ENCODE measurements at places on chromosomes 2 and 18. TPM values are rescaled to one million over a fixed set of nuclear protein-coding genes. Genes with fewer than 3 reads are reported as not detected.

Gene CRACDL
- not detected for total RNA-seq

Gene ATG16L1
- total RNA-seq: 26.9 TPM

Gene PUS10
- total RNA-seq: 5.7 TPM

Gene BOLL
- not detected for total RNA-seq

DNA sequence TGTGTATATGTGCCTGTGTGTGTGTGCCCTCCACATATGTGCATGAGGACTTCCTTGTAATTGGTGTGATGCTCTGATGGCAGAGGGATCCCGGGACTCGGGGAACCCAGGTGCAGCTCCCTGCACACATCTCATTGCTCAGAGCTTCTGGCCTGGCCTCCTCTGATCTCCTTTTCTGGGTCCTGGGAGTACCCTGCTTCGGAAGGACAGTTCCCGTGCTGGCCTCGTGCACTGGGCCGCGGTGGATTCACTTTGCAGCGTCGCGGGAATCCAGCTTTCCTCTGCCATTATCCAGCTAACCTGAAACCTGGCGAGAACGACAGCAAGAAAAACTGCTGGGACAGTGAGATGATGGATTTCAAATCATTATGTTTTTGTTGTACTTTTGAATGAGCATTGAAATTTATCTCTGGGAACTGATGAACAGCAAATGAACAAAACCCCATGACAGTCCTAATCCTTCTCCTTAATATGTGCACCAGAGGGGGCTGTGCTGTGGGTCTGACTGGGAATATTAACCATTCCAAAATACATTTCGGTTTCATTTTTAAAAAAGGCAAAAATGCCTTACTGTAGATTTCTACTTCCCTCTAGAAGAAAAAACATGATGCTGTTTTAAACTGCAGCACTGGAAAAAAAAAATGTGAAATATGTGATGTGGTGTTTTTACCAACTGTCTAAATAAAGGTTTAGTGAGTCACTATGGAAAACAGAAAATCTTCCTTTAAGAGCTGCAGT lies 78.2 kb downstream of the PTGR3 start:
- DNase-seq: peak; percentile 12
- H3K4me1 ChIP-seq: peaks cover 2% of the 10 kb centered on the region
- no peak overlapping the region for H3K4me3 ChIP-seq
- no peaks in the 10 kb centered on the region for H3K36me3 ChIP-seq
- no peaks in the 10 kb centered on the region for H3K27me3 ChIP-seq
- H3K27ac ChIP-seq: no peak overlapping the region

DNA sequence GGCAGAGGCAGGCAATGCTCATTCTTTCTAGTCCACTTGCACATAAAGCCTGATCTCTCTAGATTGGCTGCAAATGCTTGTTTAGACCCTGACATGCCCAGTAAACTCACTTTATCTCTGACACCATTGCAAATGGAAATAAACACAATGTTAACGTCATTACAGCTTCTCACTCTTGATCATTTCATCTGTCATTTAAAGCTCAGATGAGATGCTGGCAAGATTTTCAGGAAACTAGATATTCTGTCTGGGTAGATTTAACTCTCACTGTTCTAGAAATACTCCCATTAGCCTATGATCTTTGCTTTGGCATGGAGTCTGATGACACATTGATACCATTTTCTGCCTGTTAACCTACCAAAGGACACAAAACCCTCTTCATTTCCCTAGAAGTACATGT lies 320.7 kb upstream of the HNRNPA3 start:
- H3K4me3 ChIP-seq: no peak overlapping the region
- no peak for DNase-seq
- H3K36me3 ChIP-seq: no peaks in the 10 kb centered on the region
- H3K27me3 ChIP-seq: no peaks in the 10 kb centered on the region
- H3K4me1 ChIP-seq: no peaks in the 10 kb centered on the region

DNA sequence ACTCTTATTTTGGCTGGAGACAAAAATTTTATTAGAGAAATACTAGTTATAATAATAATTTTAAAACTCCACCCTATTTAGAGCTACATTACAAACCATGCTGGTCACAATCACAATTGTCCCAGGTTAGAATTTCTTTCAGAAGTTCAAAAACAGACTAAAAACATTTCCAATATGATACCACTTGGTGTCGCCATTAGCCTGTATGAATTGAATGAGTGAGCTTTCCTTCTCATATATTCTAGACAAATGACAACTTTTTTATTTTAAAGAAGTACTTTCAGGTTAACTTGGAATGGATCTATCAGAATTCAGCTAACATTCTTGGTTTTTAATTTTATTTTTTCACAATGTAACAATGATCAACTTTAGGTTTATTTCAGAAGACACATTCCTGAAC lies 48.0 kb downstream of the SERPINB8 start:
- H3K36me3 ChIP-seq: no peaks in the 10 kb centered on the region
- H3K4me1 ChIP-seq: no peaks in the 10 kb centered on the region
- peak; percentile 13 for DNase-seq
- no peak overlapping the region for H3K4me3 ChIP-seq

GRCh38 chr18:72041313-72042032 lies 502.7 kb downstream of the CBLN2 start:
- H3K27ac ChIP-seq: no peak overlapping the region
- no peaks in the 10 kb centered on the region for H3K27me3 ChIP-seq
- no peak overlapping the region for H3K4me3 ChIP-seq
- no peaks in the 10 kb centered on the region for H3K4me1 ChIP-seq
- no peak for DNase-seq

GRCh38 chr2:206217166-206217565 lies 57.3 kb upstream of the ZDBF2 start:
- H3K4me3 ChIP-seq: no peak overlapping the region
- no peaks in the 10 kb centered on the region for H3K4me1 ChIP-seq
- DNase-seq: no peak
- H3K27me3 ChIP-seq: peaks cover 8% of the 10 kb centered on the region

DNA sequence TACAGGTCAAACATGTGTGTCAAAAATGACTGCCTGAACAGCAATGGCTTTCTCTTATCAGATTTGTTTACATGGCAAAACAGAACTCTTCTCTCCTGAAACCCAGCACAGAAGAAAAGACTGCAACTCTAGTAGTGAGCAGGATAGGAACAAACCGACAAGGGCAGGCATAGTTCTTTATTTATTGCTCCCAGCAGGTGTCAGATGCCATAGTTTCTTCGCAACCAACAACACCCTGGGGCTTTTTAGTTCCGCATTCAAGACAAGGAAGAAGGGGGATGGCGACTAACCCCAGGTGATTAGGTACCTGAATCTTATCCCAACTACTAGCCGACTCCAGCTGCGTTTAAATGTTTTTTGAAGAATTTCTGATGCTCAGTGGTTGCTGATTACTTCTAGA lies 367.5 kb upstream of the FIGN start:
- no peaks in the 10 kb centered on the region for H3K36me3 ChIP-seq
- no peak for DNase-seq
- H3K27ac ChIP-seq: no peak overlapping the region
- no peaks in the 10 kb centered on the region for H3K27me3 ChIP-seq

DNA sequence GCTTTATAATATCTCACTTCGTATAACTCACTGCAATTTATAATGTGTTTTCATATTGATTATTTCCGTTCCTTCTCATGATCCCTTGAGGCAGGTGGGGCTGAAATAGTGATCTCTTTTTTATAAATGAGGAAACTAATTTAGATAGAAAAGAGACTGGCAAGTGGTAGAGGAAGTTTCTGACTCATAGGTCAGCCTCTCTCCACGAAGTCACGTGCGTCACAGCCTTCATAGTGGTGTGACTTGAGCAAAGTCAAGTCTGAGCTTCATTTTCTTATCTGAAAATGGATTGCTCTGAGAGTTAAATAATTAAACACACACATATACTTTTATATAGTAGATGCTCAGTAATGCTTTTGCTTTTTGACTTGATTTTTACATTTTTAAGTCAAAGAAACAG lies 19.9 kb downstream of the ABCG5 start:
- DNase-seq: peak; percentile 74
- no peaks in the 10 kb centered on the region for H3K36me3 ChIP-seq
- H3K4me1 ChIP-seq: no peaks in the 10 kb centered on the region
- no peak overlapping the region for H3K4me3 ChIP-seq
- peaks cover 12% of the 10 kb centered on the region for H3K27me3 ChIP-seq

GRCh38 chr2:152506843-152507242 lies 171.9 kb downstream of the FMNL2 start:
- no peak overlapping the region for H3K4me3 ChIP-seq
- no peaks in the 10 kb centered on the region for H3K36me3 ChIP-seq
- peak; percentile 64 for DNase-seq
- H3K27me3 ChIP-seq: no peaks in the 10 kb centered on the region
- H3K4me1 ChIP-seq: peaks cover 19% of the 10 kb centered on the region

DNA sequence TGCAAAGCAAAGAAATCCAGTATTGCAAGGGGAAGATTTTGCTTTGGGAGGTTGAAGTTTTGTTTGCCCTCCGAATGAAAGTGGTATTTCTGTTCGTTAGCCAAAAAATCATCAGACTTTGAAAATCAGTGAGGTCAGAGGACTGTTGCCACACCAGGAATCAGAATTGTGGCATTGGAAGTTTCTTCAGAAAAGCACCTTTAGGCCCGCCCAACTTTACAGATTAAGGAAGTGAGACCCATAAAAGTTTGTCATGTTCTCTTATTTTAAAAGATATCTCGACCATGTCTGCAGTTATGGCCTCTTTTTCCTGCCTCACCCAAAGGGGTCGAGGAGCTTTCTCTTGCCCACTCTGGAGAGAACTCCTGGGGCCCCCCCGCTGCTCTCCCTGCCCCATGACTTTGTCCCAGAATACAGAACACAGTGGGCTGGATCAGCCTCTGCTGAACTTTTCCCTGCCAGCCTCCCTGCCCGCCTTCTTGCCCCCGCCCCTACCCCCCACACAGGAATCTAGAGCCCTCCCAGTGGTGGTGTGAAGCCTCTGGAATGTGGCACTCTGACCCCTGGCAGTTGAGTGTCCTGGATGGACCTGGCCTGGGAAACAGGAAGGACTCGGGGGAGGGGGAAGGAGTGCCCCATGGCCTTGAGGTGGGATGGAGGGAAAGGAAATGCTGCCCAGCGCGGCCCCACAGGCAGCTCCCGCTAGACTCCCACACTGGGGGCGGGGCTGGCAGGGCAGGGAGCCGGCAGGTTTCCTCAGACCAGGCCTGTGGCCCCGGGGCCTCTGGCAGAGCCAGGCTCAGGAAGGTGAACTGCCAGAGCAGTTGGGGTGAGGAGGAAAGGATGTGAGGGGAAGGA lies 25.3 kb downstream of the CRIM1 start:
- peaks cover 39% of the 10 kb centered on the region for H3K4me1 ChIP-seq
- H3K36me3 ChIP-seq: peaks cover 21% of the 10 kb centered on the region
- DNase-seq: no peak
- H3K4me3 ChIP-seq: no peak overlapping the region

GRCh38 chr2:63047321-63048279 lies 3.0 kb upstream of the OTX1 start:
- no peak for DNase-seq
- no peak overlapping the region for H3K4me3 ChIP-seq
- peaks cover 48% of the 10 kb centered on the region for H3K27me3 ChIP-seq
- H3K4me1 ChIP-seq: peaks cover 5% of the 10 kb centered on the region
- H3K36me3 ChIP-seq: peaks cover 6% of the 10 kb centered on the region

- H3K36me3 ChIP-seq: no peaks in the 10 kb centered on the region
- no peak overlapping the region for H3K4me3 ChIP-seq
- no peak overlapping the region for H3K27ac ChIP-seq
- H3K4me1 ChIP-seq: 0 out of 2 replicates have a peak, but pooled peaks cover 2% of the 10 kb centered on the region
- no peak for DNase-seq
- no peaks in the 10 kb centered on the region for H3K27me3 ChIP-seq
Observed at GRCh38 chr2:53989210-53989862, 18.5 kb upstream of the PSME4 start.

- no peak overlapping the region for H3K4me3 ChIP-seq
- H3K4me1 ChIP-seq: no peaks in the 10 kb centered on the region
- H3K36me3 ChIP-seq: no peaks in the 10 kb centered on the region
- H3K27me3 ChIP-seq: no peaks in the 10 kb centered on the region
- no peak overlapping the region for H3K27ac ChIP-seq
Observed at GRCh38 chr18:4851301-4851976, 345.6 kb downstream of the AKAIN1 start.

Data from IMR-90 (cell line).